Transverse colon (tissue), 4 donors: ENCODE measurements at places on chromosomes 6 and 20.

DNA sequence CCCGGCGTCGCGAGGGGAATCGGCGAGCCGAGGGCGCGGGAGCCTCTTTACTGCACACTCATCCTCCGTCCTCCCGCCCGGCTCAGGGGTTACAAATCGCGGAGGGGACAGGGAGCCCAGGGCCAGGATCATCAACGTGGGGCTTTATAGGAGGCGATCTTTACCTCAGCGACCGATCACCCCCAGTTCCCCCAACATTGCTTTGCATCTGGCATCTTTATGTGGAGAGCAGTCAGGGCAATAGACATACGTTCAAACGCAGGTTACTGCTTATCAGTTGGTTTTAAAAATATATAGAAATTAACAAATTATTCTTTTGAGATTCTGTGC, 634 bp downstream of the HSF2 start:
- no peak for DNase-seq
- H3K4me1 ChIP-seq: peaks cover 18% of the 10 kb centered on the region
- no peaks in the 10 kb centered on the region for H3K36me3 ChIP-seq
- H3K27me3 ChIP-seq: no peaks in the 10 kb centered on the region

GRCh38 chr6:116392132-116393013, 21.6 kb downstream of the DSE start:
- no peaks in the 10 kb centered on the region for H3K27me3 ChIP-seq
- no peak for DNase-seq
- no peaks in the 10 kb centered on the region for H3K36me3 ChIP-seq
- H3K27ac ChIP-seq: no peak overlapping the region
- H3K4me1 ChIP-seq: no peaks in the 10 kb centered on the region

DNA sequence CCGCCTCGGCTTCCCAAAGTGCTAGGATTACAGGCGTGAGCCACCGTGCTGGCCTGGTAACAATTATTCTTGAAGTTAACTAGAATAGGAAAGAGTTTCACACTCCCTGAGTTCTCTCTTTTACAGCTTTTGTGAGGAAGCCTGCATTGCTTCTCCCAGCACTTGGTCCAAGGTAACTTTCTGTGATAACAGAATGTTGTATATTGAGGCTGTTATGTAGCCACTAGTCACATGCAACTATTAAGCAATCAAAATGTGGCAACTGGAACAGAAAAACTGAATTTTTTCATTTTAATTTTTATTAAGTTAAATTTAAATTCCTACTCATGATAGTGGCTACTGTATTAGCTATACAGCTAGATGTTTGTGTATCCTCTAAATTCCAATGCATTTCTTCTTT, 2.5 kb downstream of the TRIM38 start:
- no peak overlapping the region for H3K27ac ChIP-seq
- H3K27me3 ChIP-seq: no peaks in the 10 kb centered on the region
- no peaks in the 10 kb centered on the region for H3K36me3 ChIP-seq
- H3K4me3 ChIP-seq: no peak overlapping the region

DNA sequence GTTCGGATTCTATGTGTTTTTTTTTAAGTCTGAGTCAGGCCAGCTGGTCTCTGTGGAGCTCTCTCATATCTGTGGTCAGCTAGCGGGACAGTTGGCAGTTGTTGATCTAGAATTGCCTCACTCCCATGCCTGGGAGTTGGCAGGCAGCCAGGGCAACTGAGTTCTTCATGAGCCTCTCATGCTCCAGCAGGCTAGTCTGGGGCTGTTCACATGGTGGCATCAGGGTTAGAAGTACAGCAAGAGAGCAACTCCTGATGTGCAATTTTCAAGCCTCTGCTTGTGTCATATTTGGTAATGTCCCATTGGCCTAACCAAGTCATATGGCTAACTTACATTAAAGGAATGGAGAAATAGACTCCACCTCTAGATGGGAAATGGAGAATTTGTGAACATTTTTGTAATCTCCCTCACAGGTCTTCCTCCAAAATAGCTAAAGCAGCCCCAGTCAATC, 6.7 kb upstream of the IFT52 start:
- no peak overlapping the region for H3K4me3 ChIP-seq
- DNase-seq: peak; percentile 24
- H3K27ac ChIP-seq: no peak overlapping the region
- no peaks in the 10 kb centered on the region for H3K27me3 ChIP-seq
- peaks cover 10% of the 10 kb centered on the region for H3K4me1 ChIP-seq
